ENCODE measurements at places on chromosomes 2 and 18.

GRCh38 chr2:86066915-86067314 lies 38.8 kb downstream of the POLR1A start:
- no peak for DNase-seq

DNA sequence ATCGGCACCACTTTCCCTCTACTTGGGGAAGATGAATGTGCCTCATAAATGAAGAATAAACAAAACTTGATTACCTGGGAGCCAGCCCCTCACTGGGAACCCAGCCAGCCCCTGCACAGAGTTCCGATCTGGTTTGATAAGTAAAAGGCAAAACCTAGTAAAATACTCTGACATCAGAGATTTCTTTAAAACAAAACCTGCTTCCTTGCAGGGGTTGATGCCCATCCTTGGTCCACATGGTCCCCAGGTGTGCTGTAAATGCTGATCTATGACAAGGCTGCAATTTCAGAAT lies 218.8 kb upstream of the APCDD1 start:
- DNase-seq, result no peak

DNA sequence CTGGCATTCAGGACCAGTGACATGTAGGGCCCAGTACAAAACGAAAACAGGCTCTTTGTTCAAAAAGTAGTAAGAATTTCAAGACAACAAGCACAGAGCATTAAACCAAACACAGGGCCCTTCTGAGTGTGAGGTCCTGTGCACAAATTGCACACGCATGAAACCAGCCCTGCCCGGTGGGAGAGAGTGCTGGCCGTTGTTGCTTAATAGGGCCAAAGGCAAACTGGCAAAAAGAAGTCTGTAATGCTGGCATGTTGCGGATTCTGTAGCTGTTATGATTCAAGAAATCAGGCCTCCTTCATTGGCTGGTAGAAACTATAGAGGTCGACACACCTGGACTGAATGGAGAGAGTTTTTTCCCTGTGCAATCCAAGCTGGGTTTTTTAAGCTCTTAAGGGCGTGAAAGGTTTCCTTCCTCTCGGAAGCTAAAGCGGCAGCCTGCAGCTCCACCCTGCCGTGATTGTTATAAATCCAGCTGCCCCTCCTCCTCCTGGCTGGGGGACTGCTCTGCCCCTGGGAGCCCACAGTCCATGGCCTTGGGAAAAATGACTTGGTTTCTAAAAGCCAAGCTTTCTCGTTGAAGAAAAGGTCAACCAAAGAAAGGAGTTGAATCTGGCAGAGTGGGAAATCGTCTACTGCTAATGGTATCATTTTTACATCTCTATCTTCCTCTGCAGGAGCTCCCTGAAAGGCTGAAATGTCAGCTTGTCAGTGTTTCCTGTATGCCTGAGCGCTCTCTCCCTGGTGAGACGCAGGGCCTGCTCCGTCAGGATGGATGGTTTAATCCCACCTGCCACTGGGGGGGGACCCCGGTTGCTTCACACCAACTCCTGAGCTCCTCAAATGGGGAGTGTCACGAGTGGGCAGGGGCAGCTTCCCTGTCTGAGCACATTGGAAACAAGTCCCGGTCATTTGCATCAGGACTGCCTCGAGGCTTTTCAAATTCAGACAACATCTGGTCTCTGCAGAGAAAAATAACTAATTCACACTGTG lies 143.6 kb downstream of the ALPK2 start:
- no peak for DNase-seq

- DNase-seq, result no peak
Measured at GRCh38 chr2:215528555-215528954, 92.7 kb upstream of the FN1 start.

- no peak for DNase-seq
Measured at GRCh38 chr18:75215663-75216062, 5.1 kb downstream of the TSHZ1 start.

DNA sequence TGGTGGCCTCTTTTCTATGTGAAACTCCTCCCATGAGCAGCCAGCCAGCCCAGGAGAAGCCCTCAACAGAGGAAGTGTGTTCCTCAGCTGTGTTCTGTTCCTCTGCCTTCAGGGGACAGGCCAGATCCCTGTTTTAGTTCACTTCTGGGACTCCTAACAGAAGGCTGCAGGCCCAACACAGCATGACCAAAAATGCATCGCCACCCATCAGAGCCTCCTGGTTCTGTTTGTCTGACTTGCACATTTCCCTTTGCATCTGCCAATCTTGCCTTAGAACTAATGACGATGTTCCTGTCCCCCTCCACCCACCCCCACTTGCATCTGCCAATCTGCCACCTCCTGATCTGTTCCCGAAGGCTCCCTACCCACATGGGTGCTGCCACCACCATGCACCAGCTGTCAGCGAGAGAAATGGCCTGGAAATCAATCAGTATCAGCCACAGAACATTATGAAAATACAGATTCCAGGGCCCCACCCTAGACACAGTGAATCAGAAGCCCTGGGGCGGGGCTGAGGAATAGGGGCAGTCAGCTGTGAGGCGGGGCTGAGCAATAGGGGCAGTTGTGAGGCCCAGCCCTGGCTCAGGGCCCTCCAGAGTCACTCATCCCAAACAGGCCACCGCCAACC lies 51.0 kb downstream of the FAM168B start:
- no peak for DNase-seq

GRCh38 chr2:177629357-177630024 lies 236.9 kb downstream of the AGPS start:
- no peak for DNase-seq

- DNase-seq, result no peak
Measured at GRCh38 chr18:42980426-42980825, 135.1 kb downstream of the RIT2 start.

Data from stimulated activated CD4-positive, alpha-beta T cell treated with anti-CD3 and anti-CD28 coated beads, Interleukin-4, amount 100 ng/mL, for 48 hours (primary cell).